Activated T-cell treated with anti-CD3 and anti-CD28 coated beads for 48 hours (primary cell): ENCODE measurements at places on chromosomes 11 and 22.

GRCh38 chr11:119488256-119488995, 65.5 kb upstream of the THY1 start:
- no peak for DNase-seq

DNA sequence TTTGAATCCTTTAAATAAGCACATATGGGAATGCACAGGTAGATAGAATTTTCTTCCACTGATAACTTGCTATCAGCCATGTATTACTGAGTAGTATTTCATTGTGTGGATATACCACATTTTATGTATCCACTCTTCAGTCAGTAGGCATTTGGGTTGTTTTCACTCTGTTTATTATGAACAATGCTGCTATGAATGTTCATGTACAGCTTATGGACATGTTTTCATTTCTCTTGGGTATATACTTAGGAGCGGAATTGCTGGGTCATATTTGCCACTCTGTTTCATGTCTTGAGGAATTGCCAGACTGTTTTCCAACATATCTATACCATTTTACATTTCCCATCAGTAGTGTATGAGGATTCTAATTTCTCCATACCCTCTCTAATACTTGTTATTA, 63.8 kb downstream of the ZNRF3 start:
- no peak for DNase-seq

DNA sequence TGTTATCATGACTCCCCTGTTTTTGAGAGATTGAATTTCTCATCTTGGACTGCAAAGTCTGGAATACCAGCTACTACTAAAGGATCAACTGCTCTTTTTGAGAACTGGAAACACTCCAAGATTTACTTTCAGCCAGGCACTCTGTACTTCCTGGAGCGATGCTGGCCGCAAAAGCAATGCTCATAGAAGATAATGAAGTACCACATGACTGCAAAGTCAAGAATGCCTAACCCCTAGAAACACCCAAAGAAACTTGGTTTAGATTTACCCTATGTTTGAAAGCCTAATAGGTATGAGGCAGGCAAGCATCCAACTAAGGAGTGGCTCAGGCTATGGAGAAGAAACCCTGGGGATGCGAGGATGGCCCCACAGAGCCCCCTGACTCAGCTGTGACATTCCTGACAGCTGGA, 47.7 kb upstream of the ARHGAP20 start:
- no peak for DNase-seq

DNA sequence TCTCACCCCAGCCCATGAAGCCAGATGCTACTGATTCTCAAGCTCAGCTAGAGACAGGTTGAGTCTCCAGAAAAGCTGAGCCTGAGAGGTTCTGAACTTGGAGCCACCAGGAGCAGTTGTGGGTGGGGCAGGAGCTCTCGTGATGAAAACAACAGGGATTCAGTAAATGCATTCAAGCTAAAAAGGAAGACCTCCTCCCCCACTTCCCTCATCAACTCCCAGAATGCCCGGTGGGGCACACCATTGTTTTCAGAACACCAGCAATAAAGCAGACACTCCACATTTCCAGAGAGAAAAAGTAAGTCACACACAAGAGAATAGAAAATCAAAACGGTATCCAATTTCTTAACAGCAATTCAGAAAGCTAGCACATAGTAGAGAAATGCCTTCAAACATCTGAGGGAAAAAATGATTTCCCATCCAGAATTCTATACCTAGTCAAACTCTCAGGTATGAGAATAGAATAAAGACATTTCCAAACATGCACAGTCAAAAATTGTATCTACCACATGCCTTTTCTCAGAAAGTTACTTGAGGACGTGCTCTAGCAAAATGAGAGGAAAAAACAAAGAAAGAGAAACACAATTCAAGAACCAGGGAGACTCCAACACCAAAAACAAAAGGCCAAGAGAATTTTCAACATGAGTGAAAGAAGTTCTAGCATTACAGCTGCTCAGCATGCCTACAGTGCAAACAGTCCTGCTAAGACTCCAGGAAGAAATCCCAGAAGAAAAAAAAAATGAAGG, 56.8 kb downstream of the CDKN1C start:
- DNase-seq = no peak

GRCh38 chr22:43526946-43527345, 115.1 kb downstream of the MPPED1 start:
- no peak for DNase-seq

- DNase-seq = no peak
Observed at GRCh38 chr22:27454807-27455450, 346.6 kb downstream of the MN1 start.

- no peak for DNase-seq
Observed at GRCh38 chr11:110455718-110456117, 26.0 kb downstream of the FDX1 start.

DNA sequence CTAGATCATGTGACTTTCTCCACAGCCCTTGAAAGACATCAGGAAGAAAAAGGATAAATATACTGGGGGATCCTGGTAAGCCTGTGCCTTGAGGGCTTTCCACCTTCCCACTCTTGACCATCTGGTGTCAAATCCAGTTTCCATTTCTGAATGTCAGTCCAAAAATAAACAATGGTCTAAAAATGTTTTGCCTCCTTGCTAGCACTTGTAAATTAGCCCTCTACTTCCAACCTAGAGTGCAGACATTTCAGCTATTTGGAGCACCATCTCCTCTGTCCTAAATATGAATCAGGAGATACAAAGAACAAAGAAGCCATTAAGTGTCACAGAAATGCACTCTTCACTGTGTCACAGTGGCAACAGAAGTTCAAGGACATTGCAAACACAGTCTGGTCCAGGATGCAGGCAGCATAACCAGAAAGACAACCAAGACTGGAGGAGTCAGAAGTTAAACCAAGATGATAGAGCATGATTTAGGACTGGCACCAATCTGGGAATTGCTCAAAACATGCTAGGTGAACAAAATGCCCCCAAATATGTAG, 88.1 kb downstream of the CCDC34 start:
- DNase-seq = no peak

- DNase-seq = no peak
Observed at GRCh38 chr11:64624883-64625481, 34.0 kb downstream of the SLC22A12 start.

- DNase-seq = no peak
Observed at GRCh38 chr11:86220653-86221052, 23.9 kb upstream of the EED start.

DNA sequence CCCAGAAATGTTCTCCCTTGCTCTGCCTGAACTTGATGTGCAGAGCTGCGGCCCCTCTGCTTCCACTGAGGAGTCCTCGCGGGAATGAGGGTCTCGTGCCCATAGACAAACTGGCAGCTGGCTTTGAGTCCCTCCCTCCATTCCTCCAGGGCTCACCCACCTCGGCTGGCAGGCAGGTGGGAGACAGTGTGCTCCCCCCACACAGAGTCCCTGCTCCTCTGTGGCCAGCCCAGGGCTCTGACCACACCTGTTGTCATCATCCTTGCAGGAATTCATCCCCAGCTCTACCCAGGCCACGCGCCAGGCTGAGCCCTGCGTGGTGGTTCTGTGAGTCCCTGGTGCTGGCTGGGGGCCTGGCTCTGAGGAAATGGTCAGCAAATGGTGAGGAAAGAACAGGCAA, 521.9 kb downstream of the TBC1D22A start:
- no peak for DNase-seq
